Osteoblast (primary cell): ENCODE measurements at places on chromosomes 7 and 10.

DNA sequence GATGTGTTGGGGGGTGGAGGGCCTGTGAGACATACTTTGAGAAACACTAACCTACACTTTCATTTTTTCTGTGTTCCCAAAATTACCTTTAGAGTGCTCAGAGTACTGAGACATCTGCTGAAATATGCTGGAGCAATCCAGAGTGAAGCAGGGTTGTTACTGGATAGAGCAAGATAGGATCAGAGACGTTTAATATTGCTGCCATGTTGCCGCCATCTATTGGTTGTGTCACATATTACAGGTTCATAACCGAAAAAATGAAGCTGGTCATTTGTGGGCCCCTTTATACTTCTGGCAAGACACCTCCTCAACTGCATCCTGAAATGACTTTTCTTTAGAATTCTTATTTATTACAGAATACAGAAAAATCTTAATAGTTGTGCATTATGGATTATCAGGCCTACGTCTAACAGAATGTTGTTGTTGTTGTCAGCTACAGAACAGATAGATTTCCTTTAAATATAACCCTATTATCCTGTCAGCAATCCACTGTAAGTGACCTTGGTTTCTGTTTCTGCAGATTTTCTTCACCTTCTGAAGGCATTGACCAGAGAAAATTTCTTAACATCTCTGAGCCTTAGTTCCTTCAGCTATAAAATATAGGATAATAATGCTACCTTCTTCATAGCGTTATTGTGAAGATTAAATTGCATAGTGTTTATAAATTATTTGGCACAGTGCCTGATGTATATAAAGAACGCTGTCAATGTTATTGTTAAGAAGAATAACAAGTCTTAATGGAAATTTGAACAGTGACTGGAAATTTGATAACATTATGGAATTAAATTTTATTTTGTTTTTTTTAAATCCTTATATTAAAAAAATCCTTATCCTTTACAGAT, 16.2 kb upstream of the DLD start:
- peak; percentile 73 for DNase-seq
- H3K27me3 ChIP-seq = peaks cover 13% of the 10 kb centered on the region
- H3K36me3 ChIP-seq = no peaks in the 10 kb centered on the region
- no peak overlapping the region for H3K4me3 ChIP-seq
- no peak overlapping the region for H3K27ac ChIP-seq

DNA sequence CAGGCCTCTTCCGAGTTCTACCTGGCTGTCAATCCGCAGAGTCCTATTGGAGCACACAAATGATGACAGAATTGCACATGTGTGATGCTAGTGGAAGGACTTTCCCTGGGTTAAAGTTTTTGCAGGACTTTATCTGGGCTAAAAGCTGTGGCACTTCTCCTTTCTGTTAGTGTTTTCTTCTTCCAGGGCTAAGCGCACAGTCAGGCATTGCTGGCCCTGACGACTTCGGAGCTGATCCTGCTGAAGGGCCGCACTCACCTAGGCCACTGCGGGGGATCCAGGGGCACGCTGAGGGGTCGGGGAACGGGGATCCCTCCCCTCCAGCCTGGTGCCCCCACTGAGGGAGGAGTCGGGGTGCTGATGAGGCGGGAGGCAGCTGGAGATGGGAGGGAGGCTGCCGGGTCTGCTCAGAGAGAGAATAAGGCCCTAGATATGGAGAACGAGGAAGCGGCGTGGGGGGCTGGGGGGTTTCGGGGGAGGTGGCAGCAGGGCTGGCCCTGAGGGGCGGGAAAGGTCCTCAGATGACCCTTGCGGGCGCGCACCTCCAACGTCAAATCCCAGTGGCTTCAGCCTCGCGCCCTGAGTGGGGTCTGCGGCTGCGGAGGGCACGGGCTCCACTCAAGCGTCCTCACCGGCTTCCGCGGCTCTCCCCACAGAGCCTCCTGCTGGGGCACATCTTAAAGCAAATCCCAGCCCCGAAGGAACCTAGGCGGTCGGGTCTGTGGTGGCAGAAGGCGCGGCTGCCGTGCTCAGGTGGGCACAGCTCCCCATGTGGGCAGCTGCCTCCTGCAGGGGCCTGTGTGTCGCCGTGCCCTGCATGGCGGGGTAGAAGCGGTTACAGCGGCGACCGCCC, 30.9 kb downstream of the AGR3 start:
- H3K4me3 ChIP-seq = no peak overlapping the region
- no peaks in the 10 kb centered on the region for H3K36me3 ChIP-seq
- DNase-seq = peak; percentile 26
- no peaks in the 10 kb centered on the region for H3K27me3 ChIP-seq
- H3K27ac ChIP-seq = no peak overlapping the region

- peak; percentile 49 for DNase-seq
- H3K27ac ChIP-seq = no peak overlapping the region
- H3K4me3 ChIP-seq = peak overlapping the region; percentile 82
Measured at GRCh38 chr7:48090095-48090805, 1.2 kb downstream of the UPP1 start.

DNA sequence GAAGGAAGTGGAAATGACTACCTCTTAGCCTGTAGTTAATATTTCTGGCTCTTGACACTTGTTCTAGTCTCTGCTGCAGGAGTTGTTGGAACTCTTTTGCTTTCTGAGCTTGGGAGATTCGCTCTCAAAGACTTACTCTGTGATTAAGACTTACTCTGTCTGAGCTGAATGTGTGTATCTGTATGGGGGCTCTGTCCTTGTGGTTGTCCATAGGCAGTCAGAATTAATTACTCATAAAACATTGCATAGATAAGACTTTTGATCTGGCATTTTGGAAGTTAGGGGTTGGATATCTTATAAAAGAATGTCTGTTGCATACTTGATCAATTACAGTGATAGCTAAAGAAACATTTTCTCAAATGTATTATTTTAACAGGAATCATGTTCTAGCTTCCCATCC, 199.2 kb upstream of the KIAA1217 start:
- no peak overlapping the region for H3K4me3 ChIP-seq
- no peak overlapping the region for H3K27ac ChIP-seq

DNA sequence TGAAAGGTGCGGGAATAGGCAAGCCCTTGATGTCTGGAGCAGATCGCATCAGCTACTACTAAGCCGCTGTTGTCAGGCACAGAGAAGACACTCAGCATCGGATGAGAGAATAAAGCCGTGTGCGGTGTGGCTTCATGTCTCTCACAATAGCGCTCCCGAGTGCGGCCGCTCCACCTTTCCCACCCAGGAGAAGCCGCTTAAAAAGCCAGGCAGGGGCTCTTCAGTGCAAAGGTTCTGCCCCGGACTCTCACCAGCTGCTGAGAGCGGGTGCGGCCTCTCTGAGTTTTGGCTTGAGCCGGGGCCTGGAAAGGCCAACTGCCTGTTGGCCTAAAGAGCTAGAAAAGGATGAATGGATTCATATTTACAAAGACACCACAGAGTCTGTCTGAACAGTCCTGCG, 600.6 kb downstream of the DNAJB6 start:
- no peak for DNase-seq
- H3K27me3 ChIP-seq = no peaks in the 10 kb centered on the region
- H3K4me3 ChIP-seq = no peak overlapping the region
- no peaks in the 10 kb centered on the region for H3K4me1 ChIP-seq
- H3K27ac ChIP-seq = no peak overlapping the region

DNA sequence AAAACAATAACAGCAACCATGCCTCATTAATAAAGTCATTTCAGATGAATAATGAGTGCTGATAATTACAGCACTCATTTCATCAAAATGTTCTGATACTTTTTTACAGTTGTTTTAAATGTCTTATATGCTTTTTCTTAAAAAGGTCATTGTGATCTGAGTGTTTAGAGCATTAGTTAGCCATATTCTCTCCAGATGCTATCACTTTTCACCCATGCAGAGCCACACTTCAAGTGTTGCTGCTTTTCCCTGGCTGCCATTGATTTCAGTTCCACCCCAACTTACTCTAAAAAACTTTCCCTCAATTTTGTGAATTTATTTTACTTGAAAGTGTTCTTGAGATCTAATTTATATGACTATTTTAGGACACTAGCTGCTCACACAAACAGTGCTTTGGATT, 41.8 kb downstream of the NUP205 start:
- H3K27me3 ChIP-seq = no peaks in the 10 kb centered on the region
- no peak for DNase-seq
- H3K27ac ChIP-seq = no peak overlapping the region

DNA sequence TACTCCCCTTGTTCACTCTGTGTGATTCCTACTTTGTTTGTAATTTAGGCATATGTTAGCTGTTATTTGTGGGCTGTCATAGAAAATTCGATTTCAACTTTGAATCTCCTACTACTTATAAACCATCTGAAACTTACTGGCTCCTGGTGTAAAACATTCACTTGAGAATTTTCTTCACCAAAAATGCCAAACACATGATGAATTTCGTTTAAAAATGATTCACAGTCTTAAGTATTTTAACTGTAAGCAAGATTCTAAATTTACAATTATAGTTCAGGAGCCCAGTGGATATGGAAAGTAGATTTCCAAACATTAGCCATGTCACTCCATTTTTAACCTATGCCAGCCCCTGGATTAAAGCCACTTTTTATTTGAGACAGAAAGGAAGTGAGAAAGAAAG, 3.1 kb downstream of the CPED1 start:
- peak overlapping the region; percentile 74 for H3K4me3 ChIP-seq
- no peaks in the 10 kb centered on the region for H3K27me3 ChIP-seq
- peak; percentile 62 for DNase-seq
- peak overlapping the region; percentile 83 for H3K27ac ChIP-seq
- H3K36me3 ChIP-seq = no peaks in the 10 kb centered on the region
- peaks cover 45% of the 10 kb centered on the region for H3K4me1 ChIP-seq

DNA sequence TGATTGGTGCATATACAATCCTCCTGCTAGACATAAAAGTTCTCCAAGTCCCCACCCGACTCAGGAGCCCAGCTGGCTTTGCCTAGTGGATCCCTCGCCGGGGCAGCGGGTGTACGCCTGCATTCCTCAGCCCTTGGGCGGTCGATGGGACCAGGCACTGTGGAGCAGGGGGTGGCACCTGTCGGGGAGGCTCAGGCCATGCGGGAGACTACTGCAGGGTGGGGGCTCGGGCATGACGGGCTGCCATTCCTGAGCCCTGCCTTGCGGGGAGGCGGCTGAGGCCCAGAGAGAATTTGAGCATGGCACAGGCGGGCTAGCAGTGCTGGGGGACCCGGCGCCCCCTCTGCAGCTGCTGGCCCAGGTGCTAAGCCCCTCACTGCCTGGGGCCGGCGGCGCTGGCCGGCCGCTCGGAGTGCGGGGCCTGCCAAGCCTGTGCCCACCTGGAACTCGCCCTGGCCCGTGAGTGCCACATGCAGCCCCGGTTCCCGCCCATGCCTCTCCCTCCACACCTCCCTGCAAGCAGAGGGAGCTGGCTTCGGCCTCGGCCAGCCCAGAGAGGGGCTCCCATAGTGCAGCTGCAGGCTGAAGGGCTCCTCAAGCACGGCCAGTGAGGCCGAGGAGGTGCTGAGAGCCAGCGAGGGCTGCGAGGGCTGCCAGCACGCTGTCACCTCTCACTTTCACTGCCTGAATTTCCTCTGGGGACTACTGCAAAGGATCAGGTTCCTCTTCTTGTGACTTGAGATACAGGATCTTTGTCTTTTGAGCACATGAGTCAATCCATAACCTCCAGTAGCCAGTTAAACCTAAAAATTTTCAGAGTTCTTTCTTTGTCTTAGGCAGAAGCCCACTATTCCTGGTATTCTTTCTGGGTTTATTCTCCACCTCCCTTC, 25.1 kb upstream of the ELOVL3 start:
- H3K4me1 ChIP-seq = no peaks in the 10 kb centered on the region
- no peaks in the 10 kb centered on the region for H3K36me3 ChIP-seq
- no peak for DNase-seq
- no peak overlapping the region for H3K4me3 ChIP-seq

DNA sequence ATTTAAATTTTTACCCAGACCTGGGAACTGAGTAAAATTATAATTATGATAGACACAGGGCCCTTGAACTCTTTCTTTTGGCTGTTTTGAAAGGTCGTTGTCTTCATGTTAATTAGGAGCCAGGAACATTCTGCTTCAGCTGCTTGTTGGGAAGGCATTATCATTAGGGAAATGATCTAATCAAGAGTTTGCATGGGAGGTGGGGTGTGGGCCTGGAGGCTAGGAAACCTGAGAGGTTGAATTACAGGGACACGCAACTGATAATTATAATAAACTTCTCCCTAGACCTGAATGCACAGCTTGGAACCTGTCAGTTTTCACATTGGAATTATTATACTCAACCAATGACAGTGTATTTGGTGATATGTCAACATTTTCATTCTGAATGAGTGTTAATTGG, 237.7 kb downstream of the CACNB2 start:
- H3K36me3 ChIP-seq = no peaks in the 10 kb centered on the region
- no peak for DNase-seq
- no peaks in the 10 kb centered on the region for H3K27me3 ChIP-seq
- no peak overlapping the region for H3K27ac ChIP-seq
- no peak overlapping the region for H3K4me3 ChIP-seq

DNA sequence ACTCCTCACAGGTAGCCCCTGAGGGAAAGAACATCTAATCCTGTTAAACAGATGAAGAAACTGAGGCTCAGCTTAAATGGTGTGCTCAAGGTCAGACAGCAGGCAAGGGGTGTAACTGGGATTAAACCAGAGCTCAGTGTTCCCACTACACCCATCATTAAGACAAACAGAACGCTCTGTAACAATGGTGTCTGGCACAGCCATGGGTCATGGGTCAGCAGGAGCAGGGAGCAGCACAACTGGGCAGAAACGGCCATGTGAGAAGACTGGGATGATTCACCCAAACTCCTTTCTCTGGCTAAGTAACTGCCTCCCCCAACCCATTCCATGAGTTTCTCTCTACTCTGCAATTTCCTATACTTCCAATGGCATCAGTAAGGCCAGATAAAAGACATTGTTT, 85.5 kb upstream of the PDE1C start:
- H3K4me3 ChIP-seq = no peak overlapping the region
- H3K27ac ChIP-seq = no peak overlapping the region
- no peaks in the 10 kb centered on the region for H3K36me3 ChIP-seq
- DNase-seq = no peak
- peaks cover 19% of the 10 kb centered on the region for H3K4me1 ChIP-seq

GRCh38 chr7:131196803-131197202, 130.9 kb upstream of the MKLN1 start:
- H3K36me3 ChIP-seq = no peaks in the 10 kb centered on the region
- no peak overlapping the region for H3K4me3 ChIP-seq
- H3K4me1 ChIP-seq = peaks cover 5% of the 10 kb centered on the region
